ENCODE measurements at places on chromosomes 4 and X. TPM values are rescaled to one million over a fixed set of nuclear protein-coding genes. Genes with fewer than 3 reads are reported as not detected.
A peak's percentile ranks its signal among the peaks of the same experiment; 100 is the strongest.

SMIM31 gene
- not detected for polyA plus RNA-seq

OTC gene
- polyA plus RNA-seq: not detected

SPANXD gene
- not detected for polyA plus RNA-seq

MAGEA2 gene
- not detected for polyA plus RNA-seq

DNA sequence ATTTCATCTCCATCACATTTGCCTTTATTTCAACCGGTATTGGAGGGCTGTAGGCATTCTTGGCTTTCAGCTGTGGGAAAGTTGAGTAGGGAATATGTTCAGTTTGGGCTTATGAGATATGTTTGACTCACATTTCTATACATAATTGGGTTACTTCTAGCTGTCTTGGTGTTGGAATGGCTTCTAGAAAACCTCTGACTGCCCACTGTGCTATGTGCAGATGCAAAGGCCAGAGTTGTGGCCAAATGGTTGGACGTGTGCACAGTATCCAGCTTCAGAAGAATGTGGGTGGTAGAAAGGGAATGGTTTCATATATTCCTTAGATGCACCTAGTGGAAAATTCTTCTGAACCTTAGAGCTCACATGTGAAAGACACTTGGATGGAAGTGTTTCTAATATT lies 92.6 kb upstream of the H2AZ1 start:
- DNase-seq: no peak

GRCh38 chr4:124037236-124037635 lies 640.6 kb downstream of the SPRY1 start:
- DNase-seq: peak; percentile 29

GRCh38 chr4:99832321-99832720 lies 15.7 kb downstream of the DAPP1 start:
- peak; percentile 16 for DNase-seq

DNA sequence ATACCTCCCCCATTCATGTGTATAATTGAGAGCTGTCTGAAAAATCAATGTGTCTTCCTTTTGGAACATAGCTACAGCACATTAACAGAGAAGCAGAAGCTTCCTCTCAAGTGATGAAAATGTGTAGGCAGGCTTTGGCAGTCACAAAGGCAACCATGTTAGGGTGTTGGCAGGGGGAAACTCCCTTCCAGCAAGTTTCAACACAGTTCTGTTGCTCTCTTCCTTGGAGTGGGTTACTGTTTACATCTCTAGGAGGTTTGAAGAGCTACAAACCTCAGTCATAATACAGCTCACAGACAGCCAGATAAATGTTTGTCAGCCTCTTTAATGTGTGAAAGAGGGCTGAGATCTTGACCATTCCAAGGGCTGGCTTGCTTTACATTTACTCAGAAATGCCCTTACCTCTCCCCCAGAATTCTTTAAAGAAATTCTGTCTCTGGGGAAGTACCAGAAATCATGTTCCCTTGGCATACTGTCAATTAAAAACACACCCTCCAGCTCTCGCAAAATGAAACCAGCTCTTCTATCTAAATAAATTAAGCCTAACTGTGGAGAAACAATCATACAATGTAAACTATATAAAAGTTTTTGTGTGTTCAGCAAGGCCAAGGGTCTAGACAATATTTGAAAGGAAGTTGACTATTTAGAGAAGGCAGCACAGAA lies 18.9 kb downstream of the ZBTB33 start:
- no peak for DNase-seq

GRCh38 chr4:140249351-140249750 lies 95.4 kb upstream of the MAML3 start:
- no peak for DNase-seq
